ENCODE measurements at places on chromosomes 11 and 22. TPM values are rescaled to one million over a fixed set of nuclear protein-coding genes. Genes with fewer than 3 reads are reported as not detected.

Gene PANX3
- not detected for total RNA-seq

- H3K36me3 ChIP-seq: peaks cover 8% of the 10 kb centered on the region
- no peak overlapping the region for H3K4me3 ChIP-seq
- H3K27ac ChIP-seq: peak overlapping the region; percentile 56
- H3K27me3 ChIP-seq: no peaks in the 10 kb centered on the region
Measured at GRCh38 chr22:23888615-23889401, 5.4 kb upstream of the MIF start.

- DNase-seq: no peak
- no peaks in the 10 kb centered on the region for H3K27me3 ChIP-seq
- H3K4me3 ChIP-seq: no peak overlapping the region
- H3K27ac ChIP-seq: no peak overlapping the region
- peaks cover 7% of the 10 kb centered on the region for H3K4me1 ChIP-seq
- H3K36me3 ChIP-seq: no peaks in the 10 kb centered on the region
Measured at GRCh38 chr11:101862391-101863233, 52.2 kb upstream of the CEP126 start.

GRCh38 chr11:16001899-16002426, 354.4 kb downstream of the SOX6 start:
- H3K4me1 ChIP-seq: peaks cover 13% of the 10 kb centered on the region
- no peak overlapping the region for H3K4me3 ChIP-seq
- no peak for DNase-seq
- peaks cover 4% of the 10 kb centered on the region for H3K36me3 ChIP-seq
- no peaks in the 10 kb centered on the region for H3K27me3 ChIP-seq

Gene CD3E
- total RNA-seq: not detected

Gene OR5A1
- total RNA-seq: not detected

DNA sequence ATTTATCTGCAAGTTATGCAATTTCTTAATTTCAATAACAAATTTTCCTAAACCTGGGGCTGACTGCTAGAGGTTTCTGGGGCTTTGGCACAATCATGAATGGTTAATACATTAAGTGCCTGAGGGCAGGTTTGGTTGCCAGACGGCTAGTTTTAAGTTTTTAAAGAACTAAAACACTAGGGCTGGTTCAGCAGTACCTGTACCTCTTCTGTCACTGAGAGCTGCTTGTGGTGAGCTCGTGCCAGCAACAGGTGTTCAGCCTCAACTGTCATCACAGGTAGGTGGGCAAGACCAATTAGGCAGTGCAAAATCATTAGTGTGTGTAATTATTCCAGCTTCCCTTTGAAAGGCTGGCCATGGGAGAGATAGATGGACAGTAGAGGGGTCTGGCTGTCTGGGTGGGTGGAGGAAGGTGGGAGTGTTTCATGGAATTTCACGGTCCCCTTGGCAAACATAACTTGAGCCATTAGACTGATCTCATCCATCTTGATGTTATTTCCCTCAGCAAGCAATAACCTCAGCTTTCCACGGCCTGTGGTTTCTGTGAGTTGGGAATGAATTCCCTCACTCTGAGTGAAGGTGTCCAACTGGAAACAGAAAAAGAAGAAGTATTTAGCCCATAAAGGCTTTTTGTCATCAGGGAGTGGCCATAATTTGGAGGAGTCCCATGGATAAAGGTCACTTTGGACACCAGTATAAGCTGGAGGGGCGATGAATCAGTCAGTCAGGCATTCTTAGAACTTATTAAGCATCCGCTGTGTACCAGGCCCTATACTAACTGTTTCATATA, 114.8 kb downstream of the SNX19 start:
- H3K4me3 ChIP-seq: no peak overlapping the region
- no peaks in the 10 kb centered on the region for H3K36me3 ChIP-seq
- peaks cover 21% of the 10 kb centered on the region for H3K4me1 ChIP-seq
- no peak overlapping the region for H3K27ac ChIP-seq

- no peaks in the 10 kb centered on the region for H3K4me1 ChIP-seq
- H3K36me3 ChIP-seq: no peaks in the 10 kb centered on the region
- H3K27ac ChIP-seq: no peak overlapping the region
- DNase-seq: no peak
- no peak overlapping the region for H3K4me3 ChIP-seq
Measured at GRCh38 chr11:124954590-124954955, 571 bp downstream of the CCDC15 start.

GRCh38 chr11:116648247-116649174, 124.3 kb downstream of the BUD13 start:
- DNase-seq: no peak
- H3K4me1 ChIP-seq: no peaks in the 10 kb centered on the region
- no peaks in the 10 kb centered on the region for H3K36me3 ChIP-seq
- peaks cover 23% of the 10 kb centered on the region for H3K27me3 ChIP-seq

DNA sequence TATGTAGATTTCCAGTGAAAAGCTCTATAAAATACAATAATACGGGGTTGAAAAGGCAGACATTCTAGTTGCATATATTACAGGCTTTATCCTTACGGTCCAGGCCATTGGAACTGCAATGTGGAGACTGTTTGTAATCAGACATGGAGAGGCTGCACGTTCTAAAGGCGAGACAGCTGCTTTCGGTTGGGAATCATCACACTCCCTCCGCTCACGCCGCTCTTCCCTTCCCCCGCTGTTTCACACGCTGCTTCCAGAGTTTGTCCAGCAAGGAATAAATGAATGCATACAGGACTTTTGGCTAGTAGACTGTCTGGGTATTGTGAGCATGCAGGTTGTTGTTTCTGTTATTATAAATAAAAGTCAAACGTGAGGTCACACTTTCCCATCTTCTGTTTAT, 13.5 kb upstream of the EFCAB6 start:
- H3K4me3 ChIP-seq: no peak overlapping the region
- no peaks in the 10 kb centered on the region for H3K27me3 ChIP-seq
- H3K27ac ChIP-seq: no peak overlapping the region
- peaks cover 30% of the 10 kb centered on the region for H3K4me1 ChIP-seq
- DNase-seq: no peak

DNA sequence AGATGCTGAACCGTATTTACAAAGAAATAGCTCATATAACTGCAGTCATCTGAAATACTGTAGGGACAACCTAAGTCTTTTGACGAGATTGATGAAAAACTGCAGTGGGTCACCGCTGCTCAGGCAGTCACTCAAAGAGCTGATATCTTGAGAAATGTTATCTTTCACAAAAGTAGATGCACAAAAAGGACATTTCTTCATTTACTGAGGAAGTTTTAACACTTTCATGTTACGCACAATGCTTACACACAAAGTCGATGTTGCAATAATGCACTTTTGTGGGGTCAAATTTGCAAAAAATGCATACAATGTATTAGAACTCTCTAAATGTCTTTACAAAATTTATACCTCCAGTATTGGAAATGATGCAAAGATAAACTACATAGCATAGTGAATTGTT, 16.2 kb upstream of the OR10V1 start:
- no peaks in the 10 kb centered on the region for H3K27me3 ChIP-seq
- peaks cover 11% of the 10 kb centered on the region for H3K4me1 ChIP-seq
- H3K4me3 ChIP-seq: no peak overlapping the region
- H3K27ac ChIP-seq: no peak overlapping the region
- DNase-seq: no peak

DNA sequence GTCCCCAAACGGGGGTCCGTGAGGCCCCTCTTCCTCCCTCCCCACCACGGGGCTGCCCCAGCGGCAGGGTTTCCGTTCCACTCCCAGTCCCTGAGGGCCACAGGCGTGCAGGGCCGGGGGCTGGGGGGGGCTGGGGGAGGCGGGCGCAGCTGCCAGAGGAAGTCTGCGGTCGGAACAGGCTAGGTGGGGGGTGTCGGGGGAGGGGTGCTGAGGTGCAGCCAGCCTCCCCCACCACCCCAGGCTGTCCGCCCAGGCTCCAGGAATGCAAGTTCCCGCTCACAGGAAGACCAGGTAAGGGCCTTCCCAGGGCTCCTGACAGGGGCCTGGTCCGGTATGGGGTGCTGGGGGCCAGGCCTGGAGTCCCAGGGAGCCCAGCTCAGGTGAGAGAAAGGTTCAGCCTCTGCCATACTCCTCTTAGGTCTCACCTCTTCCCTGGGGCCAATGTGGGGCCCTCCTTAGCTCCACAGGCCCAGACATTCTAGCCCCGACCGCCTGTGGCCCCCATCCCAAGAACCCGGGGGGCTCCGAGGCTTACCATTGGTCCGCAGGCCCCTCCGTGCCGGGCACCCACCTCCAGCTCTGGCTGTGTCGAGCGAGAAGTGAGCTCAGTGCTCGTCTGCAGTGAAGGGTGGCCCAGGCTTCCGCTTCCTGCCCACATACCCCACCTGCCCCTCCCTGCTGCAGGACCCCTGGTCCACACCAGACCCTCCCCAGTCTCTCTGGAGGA, at the start of gene PTPRCAP:
Gene PTPRCAP, minus strand, starts transcription at position 601 of the 727 bp plus-strand sequence. Its CDS starts 63 bp downstream, at position 538.
- no peaks in the 10 kb centered on the region for H3K36me3 ChIP-seq
- DNase-seq: no peak
- H3K4me3 ChIP-seq: no peak within 1 kb of the TSS

Gene IGLL1
- not detected for total RNA-seq

- no peak overlapping the region for H3K27ac ChIP-seq
- H3K36me3 ChIP-seq: no peaks in the 10 kb centered on the region
- no peak overlapping the region for H3K4me3 ChIP-seq
- H3K4me1 ChIP-seq: peaks cover 16% of the 10 kb centered on the region
Measured at GRCh38 chr11:67615728-67616430, 9.1 kb downstream of the NDUFV1 start.

DNA sequence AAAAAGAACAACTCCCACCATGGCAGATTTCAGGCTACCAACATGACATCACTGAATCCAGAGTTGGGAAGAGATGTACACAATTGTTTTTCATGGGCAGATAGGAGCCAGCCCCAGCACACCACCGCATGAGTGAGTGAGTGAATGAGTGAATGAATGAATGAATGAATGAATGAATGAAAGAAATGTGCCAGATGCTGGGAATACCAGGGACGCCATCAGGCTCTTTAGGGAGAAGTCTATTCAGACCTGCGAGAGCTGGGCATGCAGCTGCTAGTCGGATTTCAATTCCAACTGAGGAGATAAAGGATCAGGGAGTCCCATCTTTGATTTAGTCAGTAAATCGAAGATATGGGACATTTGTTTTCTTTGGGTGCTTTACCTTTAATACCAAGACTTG, 15.3 kb upstream of the FAM83F start:
- peaks cover 31% of the 10 kb centered on the region for H3K27me3 ChIP-seq
- no peak overlapping the region for H3K27ac ChIP-seq
- H3K4me1 ChIP-seq: peaks cover 6% of the 10 kb centered on the region
- H3K36me3 ChIP-seq: no peaks in the 10 kb centered on the region
- H3K4me3 ChIP-seq: no peak overlapping the region
- DNase-seq: no peak

Measured in progenitor cell of endocrine pancreas (in vitro differentiated cells).